ENCODE measurements at places on chromosomes 13 and 19. TPM values are rescaled to one million over a fixed set of nuclear protein-coding genes. Genes with fewer than 3 reads are reported as not detected.
A peak's percentile ranks its signal among the peaks of the same experiment; 100 is the strongest.

DNA sequence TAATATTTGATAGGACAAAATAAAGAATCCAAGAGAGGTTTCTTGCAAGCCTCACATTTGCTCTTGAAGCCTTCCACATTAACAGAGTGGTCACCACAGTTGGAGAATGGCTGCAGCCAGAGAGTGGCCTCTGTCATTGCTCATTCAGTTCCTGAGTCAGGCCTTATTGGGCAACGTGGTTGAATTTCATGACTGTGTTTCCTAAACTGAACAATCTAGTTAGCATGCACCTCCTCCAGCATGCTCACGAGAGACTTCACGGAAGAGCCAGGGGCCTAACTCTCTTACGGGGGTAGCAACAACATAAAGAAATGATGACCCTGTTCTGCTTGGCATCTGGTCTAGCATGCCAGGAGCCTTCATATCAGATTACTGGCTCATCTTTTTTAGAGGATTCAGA lies 9.6 kb upstream of the UBL3 start:
- DNase-seq = no peak
- H3K4me3 ChIP-seq = no peak overlapping the region
- H3K27me3 ChIP-seq = no peaks in the 10 kb centered on the region

GRCh38 chr13:23377579-23377978 lies 55.9 kb downstream of the SACS start:
- peaks cover 56% of the 10 kb centered on the region for H3K4me1 ChIP-seq
- DNase-seq = no peak
- no peaks in the 10 kb centered on the region for H3K36me3 ChIP-seq

PNMA8B gene
- total RNA-seq = 0.87 TPM

OR7D2 gene
- total RNA-seq = not detected

KCTD15 gene
- 68.3 TPM for total RNA-seq

GRCh38 chr13:100100115-100100879 lies 11.4 kb downstream of the PCCA start:
- peak overlapping the region; percentile 71 for H3K27ac ChIP-seq
- no peaks in the 10 kb centered on the region for H3K36me3 ChIP-seq

DNA sequence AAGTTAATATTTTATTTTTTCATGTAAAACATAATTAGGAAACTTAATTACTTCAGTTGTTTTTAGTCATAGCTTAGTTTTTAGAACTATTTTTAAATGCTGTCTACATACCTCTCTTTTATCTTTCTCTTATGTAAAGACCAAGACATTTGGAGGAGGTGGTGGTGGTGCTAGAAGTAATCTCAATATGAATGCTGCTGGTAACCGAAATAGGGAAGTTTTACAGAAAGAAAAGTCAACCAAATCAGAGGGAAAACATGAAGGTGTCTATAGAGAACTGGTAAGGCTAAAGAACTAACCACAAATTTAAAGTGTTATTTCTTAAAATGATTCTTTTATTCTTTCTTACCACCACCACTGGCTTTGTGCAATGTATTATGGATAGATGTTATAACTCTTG lies 97.3 kb downstream of the TDRD3 start:
- H3K36me3 ChIP-seq = peaks cover 70% of the 10 kb centered on the region
- H3K27ac ChIP-seq = no peak overlapping the region
- DNase-seq = no peak
- no peak overlapping the region for H3K4me3 ChIP-seq

KIR3DL2 gene
- total RNA-seq = not detected

- H3K36me3 ChIP-seq = no peaks in the 10 kb centered on the region
- no peaks in the 10 kb centered on the region for H3K4me1 ChIP-seq
- H3K4me3 ChIP-seq = no peak overlapping the region
- no peak for DNase-seq
- H3K27ac ChIP-seq = no peak overlapping the region
Measured at GRCh38 chr13:57253551-57253950, 86.6 kb downstream of the PRR20E start.

SHANK1 gene
- total RNA-seq = 0.06 TPM

- H3K4me3 ChIP-seq = no peak overlapping the region
- H3K4me1 ChIP-seq = peaks cover 81% of the 10 kb centered on the region
- H3K27me3 ChIP-seq = no peaks in the 10 kb centered on the region
- H3K27ac ChIP-seq = peak overlapping the region; percentile 43
- DNase-seq = no peak
Measured at GRCh38 chr13:98942485-98942884, 35.4 kb downstream of the DOCK9 start.

ZNF135 gene
- 1.6 TPM for total RNA-seq

ZNF221 gene
- 2.9 TPM for total RNA-seq

- DNase-seq = no peak
- no peak overlapping the region for H3K4me3 ChIP-seq
- no peaks in the 10 kb centered on the region for H3K36me3 ChIP-seq
- peaks cover 66% of the 10 kb centered on the region for H3K4me1 ChIP-seq
- H3K27ac ChIP-seq = peak overlapping the region; percentile 70
- H3K27me3 ChIP-seq = no peaks in the 10 kb centered on the region
Measured at GRCh38 chr19:19403373-19403901, 2.0 kb upstream of the GATAD2A start.

ANO8 gene
- total RNA-seq = 19.1 TPM

ZNF808 gene
- 6.7 TPM for total RNA-seq

- H3K4me1 ChIP-seq = peaks cover 30% of the 10 kb centered on the region
- no peak overlapping the region for H3K4me3 ChIP-seq
- H3K27me3 ChIP-seq = no peaks in the 10 kb centered on the region
- H3K36me3 ChIP-seq = no peaks in the 10 kb centered on the region
- peak overlapping the region; percentile 91 for H3K27ac ChIP-seq
Measured at GRCh38 chr13:110251193-110251819, 55.7 kb downstream of the COL4A1 start.

DNA sequence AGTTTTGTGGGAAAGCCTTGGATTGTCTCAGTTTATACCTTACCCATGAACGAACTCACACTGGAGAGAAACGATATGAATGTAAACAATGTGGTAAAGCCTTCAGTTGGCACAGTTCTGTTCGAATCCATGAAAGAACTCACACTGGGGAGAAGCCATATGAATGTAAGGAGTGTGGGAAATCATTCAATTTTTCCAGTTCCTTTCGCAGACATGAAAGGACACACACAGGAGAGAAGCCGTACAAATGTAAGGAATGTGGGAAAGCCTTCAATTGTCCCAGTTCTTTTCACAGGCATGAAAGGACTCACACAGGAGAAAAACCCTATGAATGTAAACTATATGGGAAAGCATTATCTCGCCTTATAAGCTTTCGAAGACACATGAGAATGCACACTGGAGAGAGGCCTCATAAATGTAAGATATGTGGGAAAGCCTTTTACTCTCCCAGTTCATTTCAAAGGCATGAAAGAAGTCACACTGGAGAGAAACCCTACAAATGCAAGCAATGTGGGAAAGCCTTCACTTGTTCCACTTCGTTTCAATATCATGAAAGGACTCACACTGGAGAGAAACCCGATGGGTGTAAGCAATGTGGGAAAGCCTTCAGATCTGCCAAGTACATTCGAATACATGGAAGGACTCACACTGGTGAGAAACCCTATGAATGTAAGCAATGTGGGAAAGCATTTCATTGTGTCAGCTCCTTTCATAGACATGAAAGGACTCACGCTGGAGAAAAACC lies 7.5 kb upstream of the ZNF440 start:
- no peaks in the 10 kb centered on the region for H3K4me1 ChIP-seq
- H3K36me3 ChIP-seq = no peaks in the 10 kb centered on the region
- no peak overlapping the region for H3K4me3 ChIP-seq
- no peaks in the 10 kb centered on the region for H3K27me3 ChIP-seq
- no peak overlapping the region for H3K27ac ChIP-seq
- no peak for DNase-seq

CYP2S1 gene
- 17.8 TPM for total RNA-seq

DNA sequence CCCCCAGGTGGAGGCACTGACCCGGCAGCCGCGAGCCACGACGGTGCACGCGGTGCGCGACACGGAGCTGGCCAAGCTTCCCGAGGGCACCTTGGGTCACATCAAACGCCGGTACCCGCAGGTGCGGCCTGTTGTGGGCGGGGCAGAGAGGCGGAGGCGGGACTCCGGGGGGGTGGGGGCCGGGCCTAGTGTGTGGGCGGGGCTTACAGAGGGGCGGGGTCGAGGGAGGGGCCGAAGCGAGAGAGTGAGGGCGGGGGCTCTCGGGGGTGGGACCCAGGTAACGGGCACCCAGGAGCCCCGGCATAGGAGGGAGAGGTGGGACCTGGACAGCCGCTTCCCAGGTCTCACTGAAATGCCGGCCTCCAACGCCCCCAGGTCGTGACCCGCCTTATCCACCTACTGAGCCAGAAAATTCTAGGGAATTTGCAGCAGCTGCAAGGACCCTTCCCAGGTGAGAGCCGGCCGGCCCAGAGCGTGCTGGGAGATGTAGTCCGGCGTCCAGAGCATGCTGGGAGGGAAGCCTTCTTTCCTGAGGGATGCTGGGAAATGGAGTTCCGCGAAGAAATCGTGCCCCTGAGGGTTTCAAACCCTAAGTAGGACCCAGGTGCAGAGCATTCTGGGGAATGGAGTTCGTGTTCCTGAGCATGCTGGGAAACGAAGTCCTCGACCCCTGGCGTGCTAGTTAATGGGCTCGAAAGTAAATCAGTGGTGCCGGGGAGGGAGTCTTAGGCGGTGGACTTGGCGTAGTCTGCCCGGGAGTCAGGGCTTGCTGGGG lies 15.7 kb downstream of the PNPLA6 start:
- H3K27ac ChIP-seq = peak overlapping the region; percentile 61
- H3K4me3 ChIP-seq = peak overlapping the region; percentile 16
- H3K4me1 ChIP-seq = no peaks in the 10 kb centered on the region
- H3K27me3 ChIP-seq = no peaks in the 10 kb centered on the region
- no peak for DNase-seq
- peaks cover 15% of the 10 kb centered on the region for H3K36me3 ChIP-seq

NCR1 gene
- not detected for total RNA-seq

DNA sequence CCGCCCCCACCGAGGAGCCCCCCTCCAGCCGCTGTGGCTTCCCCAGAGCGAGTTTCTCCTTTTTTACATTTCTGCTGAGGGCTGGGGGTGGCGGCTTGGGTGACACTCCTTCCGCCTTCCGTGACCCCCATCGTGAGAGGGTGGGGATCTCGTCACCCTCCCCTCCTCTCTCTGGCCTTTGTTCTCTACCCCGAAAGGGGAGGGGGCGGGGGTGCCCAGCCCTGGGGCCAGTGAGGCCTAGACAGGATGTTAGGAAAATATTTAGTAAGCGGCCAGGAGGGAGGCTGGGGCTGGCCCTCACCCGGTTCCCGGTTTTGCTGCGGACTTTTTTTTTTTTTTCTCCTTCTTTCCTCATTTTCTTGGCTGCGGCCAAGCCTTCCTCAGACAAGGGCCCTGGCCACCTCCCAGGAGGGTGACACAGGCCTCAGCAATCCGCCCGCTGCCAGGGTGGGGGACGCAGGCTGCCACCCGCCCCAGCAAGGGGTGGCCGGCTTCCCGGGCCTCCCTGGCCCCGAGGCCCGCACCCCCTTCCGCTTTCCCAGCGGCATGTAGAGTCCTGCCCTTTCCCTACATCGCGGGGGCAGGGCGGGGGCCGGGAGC lies 3.9 kb downstream of the MIDN start:
- H3K4me3 ChIP-seq = peak overlapping the region; percentile 87
- no peaks in the 10 kb centered on the region for H3K27me3 ChIP-seq
- peaks cover 35% of the 10 kb centered on the region for H3K36me3 ChIP-seq
- peak overlapping the region; percentile 100 for H3K27ac ChIP-seq

- no peak for DNase-seq
- H3K36me3 ChIP-seq = peaks cover 12% of the 10 kb centered on the region
- H3K4me3 ChIP-seq = peak overlapping the region; percentile 67
- no peaks in the 10 kb centered on the region for H3K27me3 ChIP-seq
Measured at GRCh38 chr19:58229255-58229639, 533 bp downstream of the ZNF544 start.

DNA sequence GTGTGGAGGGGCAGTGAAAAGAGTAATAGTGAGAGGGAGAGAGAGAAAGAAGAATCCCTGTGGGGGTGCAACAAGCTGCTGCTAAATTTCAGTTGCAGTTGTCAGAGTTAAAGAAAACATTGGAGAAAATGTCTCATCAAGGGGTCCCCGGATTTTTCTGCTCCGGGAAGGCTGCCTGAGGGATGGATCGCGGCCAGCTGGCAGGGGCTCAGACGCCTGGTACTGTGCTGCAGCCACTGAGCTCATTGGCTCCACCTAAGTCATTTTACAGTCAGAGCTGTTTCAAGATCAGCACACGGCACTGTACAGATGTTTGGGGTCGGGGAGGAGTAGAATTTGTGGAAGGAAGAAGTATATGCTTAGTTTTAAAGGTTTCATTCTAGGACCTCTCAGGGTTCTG lies 106.2 kb downstream of the SHISA2 start:
- DNase-seq = no peak
- H3K4me1 ChIP-seq = no peaks in the 10 kb centered on the region
- no peak overlapping the region for H3K27ac ChIP-seq
- H3K27me3 ChIP-seq = peaks cover 2% of the 10 kb centered on the region
- H3K36me3 ChIP-seq = no peaks in the 10 kb centered on the region

- no peak overlapping the region for H3K27ac ChIP-seq
- H3K27me3 ChIP-seq = no peaks in the 10 kb centered on the region
- no peak for DNase-seq
- no peaks in the 10 kb centered on the region for H3K4me1 ChIP-seq
- no peak overlapping the region for H3K4me3 ChIP-seq
Measured at GRCh38 chr13:90673746-90674145, 673.7 kb upstream of the MIR17HG start.

ABCC4 gene
- total RNA-seq = 2.5 TPM

- no peak overlapping the region for H3K27ac ChIP-seq
- no peaks in the 10 kb centered on the region for H3K36me3 ChIP-seq
- H3K4me1 ChIP-seq = no peaks in the 10 kb centered on the region
- no peak overlapping the region for H3K4me3 ChIP-seq
- no peak for DNase-seq
- H3K27me3 ChIP-seq = no peaks in the 10 kb centered on the region
Measured at GRCh38 chr13:54633456-54633855, 1604.8 kb downstream of the OLFM4 start.

- H3K4me3 ChIP-seq = no peak overlapping the region
- DNase-seq = no peak
- H3K36me3 ChIP-seq = peaks cover under 1% of the 10 kb centered on the region
- H3K27me3 ChIP-seq = no peaks in the 10 kb centered on the region
- H3K27ac ChIP-seq = no peak overlapping the region
Measured at GRCh38 chr13:45332036-45332830, 8.8 kb downstream of the TPT1 start.

ZNF571 gene
- 1.3 TPM for total RNA-seq

GRCh38 chr13:97043302-97043701 lies 49.0 kb upstream of the OXGR1 start:
- H3K4me1 ChIP-seq = no peaks in the 10 kb centered on the region
- H3K27me3 ChIP-seq = no peaks in the 10 kb centered on the region
- no peak overlapping the region for H3K4me3 ChIP-seq

LILRA6 gene
- total RNA-seq = not detected
